DMS 273 treated with DMSO at 0.1 percent for 48 hours (cell line): ENCODE measurements at places on chromosomes 1 and 21.

GRCh38 chr1:109754738-109755137, 9.0 kb downstream of the EPS8L3 start:
- DNase-seq, result no peak

DNA sequence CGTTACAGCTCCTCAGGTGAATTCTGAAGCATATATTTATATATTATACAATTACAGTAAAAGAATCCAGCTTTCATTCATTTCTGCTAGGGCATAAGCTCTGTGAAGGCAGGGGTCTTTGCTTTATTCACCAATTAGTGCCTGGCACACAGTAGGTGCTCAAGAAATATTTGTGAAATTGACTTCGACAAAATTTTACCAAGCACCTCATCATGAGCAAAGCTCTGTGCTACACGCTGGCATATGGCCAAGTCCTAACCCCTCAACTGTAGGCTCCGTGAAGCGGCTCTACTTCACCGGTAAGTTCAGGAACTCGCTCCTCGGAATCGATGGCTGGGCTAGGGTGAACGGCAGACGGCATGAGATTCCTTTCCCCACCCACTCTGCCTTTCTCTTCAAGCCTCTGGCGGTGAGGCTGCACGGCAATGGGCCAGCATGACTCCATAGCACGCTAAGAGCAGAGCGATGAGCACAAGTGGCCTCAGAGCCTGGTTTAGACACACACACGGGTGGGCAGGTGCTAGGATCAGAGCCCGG, 8.7 kb downstream of the C1orf174 start:
- no peak for DNase-seq

DNA sequence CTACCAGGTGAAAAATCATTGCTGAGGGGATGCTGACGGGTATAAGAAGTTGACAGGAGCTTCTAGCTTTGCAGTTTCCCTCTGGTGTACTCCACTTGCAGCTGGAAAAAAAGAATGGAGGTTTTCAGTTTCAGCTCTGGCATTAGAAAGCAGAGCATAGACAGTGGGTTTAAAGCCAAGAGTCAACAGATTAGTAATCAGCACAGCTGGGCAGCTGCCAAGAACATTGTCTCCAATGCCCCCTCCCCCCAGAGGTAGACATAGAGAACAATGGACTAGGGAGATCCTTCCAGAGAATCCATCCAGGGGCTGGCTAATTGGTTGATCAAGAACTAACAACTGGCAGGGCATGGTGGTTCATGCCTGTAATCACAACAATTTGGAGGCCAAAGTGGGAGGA, 10.1 kb upstream of the ZBTB8B start:
- DNase-seq, result no peak

GRCh38 chr1:221874285-221875003, 132.6 kb upstream of the DUSP10 start:
- no peak for DNase-seq

- no peak for DNase-seq
Observed at GRCh38 chr1:4307468-4307845, 347.0 kb upstream of the AJAP1 start.

DNA sequence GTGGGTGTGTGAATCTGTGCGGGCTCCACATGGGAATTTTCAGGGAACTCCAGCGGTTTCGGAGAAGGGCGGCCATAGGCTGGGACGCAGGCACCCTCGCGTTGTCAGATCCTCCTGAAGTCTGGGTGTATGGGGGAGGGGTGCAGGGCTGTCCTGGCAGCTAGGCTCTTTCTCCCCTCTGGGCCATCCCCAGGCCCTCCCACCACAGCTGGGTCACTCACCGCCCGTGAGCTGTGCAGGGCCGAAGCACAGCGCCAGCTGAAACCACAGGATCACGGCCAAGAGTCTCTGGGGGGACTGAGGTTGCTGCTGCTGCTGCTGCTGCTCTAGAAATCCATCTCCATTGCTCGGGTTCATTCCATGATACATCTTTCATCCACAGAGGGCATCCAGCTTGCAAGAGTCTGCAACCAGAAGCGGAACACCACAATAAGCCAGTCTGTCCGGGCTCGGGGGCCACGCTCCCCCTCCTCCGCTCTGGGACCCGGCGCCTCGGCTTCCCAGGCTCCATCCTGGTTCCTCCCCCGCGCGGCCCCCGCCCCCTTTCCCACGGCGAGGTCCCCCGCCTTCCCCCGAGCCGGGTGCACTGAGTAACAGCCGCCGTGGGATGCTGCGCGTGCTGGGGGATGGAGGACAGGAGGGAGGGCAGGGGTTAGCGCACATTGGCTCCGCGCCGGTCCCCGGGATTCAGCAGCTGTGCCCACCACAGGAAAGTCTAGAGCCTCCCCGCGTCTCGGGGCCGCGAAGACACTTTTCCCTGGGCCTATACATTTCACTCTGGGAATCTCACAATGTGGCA, 720 bp downstream of the SUSD4 start:
- DNase-seq, result peak; percentile 29

GRCh38 chr1:29686012-29686930, 449.9 kb downstream of the PTPRU start:
- no peak for DNase-seq

DNA sequence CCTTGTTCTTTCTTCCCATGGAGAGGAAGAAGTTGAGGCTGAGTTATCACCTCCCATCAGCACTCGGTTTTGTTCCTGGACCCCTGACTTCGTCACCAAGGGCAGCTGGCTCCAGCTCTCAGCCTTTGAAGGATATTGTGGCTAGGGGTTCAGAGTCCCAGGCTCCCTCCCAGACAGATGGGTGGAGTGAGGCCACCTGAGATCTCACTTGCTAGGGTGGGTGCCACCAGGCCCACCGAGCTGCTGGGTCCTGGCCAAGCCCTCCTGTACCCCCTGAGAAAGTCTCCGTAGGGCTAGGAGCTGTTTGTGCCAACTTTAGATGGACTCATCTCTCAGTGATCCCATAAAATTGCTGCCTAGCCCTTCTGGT, 6.9 kb downstream of the MX2 start:
- DNase-seq, result no peak

DNA sequence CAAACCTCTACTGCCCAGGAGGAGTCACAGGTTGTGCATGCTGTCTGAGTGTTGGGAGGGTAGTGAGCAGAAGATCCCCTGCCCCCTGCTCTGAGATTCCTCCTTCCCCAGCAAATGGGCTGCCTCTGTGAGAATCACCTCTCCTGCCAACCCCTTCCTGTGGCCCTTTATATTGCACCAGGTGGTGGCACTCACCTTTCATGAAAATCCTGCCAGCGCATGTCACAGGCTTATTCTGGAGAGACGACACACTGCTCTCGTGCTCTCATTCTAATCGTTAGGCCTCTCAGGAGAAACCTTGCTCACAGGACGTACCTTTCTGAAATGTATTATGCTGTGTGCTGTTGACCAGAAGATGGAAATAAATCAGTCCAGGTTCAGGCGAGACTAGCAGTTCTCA, 113.7 kb downstream of the RGL1 start:
- DNase-seq, result no peak

DNA sequence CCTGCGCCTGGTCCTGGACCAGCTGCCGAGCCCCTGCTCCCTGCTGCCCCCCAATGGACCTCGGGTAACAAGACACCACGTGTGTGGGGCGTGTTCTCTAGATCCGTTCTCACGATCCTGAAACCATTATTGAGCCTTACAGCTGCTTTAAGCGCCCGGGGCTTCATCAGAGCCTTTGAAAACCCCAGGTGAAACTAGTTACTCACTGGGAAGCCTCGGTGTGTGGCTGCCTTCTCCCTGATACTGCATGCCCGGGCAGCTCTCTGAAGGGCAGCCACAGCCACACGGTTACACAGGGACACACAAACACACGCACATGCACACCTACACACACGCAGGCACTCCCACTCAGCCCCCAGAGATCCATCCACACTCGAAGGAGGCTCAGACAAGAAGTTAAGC, 5.3 kb downstream of the HES2 start:
- DNase-seq, result no peak

DNA sequence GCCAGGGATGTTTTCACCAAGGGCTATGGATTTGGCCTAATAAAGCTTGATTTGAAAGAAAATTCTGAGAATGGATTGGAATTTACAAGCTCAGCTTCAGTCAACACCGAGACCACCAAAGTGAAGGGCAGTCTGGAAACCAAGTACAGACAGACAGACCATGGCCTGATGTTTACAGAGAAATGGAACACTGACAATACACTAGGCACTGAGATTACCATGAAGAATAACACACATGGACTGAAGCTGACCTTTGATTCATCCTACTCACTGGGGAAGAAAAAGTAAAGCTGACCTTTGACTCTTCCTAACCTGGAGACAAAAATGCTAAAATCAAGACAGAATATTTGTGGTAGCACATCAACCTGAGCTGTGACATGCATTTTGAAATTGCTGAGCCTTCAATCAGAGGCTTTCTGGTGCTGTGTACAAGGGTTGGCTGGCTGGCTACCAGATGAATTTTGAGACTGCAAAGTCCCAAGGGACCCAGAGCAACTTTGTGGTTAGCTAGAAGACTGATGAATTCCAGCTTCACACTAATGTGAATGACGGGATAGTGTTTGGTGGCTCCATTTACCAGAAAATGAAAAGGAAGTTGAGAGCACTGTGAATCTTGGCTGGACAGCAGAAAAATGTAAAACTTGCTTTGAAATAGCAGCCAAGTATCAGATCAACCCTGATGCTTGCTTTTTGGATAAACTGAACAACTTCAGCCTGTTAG, 190.4 kb upstream of the KCTD3 start:
- no peak for DNase-seq

DNA sequence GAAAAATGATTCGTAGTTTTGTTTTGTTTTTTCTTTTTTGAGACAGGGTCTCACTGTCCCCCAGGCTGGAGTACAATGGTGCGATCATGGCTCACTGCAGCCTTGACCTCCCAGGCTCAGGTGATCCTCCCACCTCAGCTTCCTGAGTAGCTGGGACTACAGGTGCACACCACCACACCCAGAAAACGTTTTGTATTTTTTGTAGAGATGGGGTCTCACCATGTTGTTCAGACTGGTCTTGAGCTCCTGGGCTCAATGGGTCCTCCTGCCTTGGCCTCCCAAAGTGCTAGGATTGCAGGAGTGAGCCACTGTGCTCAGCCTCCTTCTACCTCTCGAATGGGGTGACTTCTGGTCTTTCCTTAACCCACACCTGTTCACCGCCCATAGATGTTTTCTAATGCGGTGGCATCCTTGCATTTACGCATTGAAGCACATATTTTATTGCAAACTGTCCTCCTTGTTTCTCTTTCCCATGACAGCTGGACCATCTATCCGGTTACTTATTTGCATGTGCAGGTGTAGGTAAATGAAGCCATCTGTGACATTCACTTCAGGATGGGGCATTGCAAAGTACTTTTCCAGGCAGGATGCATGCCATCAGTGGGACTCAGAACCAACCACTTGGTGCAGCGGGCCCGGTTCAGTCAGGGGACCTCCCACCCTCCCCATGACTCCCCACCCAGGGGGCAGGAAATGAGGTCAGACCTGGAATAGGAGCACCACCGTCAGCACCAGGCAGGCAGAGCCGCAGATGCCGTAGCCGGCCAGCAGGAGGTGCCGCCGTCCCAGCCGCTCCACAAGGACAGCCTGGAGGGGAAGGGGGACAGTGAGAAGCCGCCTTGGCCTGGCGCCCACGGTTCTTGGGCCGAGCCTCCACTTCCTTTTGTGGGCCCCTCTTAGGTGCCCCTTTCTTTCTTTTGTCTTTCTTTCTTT, 16.5 kb downstream of the SLC2A7 start:
- DNase-seq, result no peak

GRCh38 chr21:39103689-39104088, 79.6 kb downstream of the PSMG1 start:
- no peak for DNase-seq

- no peak for DNase-seq
Observed at GRCh38 chr1:152907686-152908601, at the start of gene IVL. Gene IVL, plus strand, starts transcription at chr1:152908546. Its CDS starts 1,252 bp downstream, at chr1:152909798.

- DNase-seq, result no peak
Observed at GRCh38 chr1:65407877-65408276, 12.6 kb upstream of the LEPR start.

GRCh38 chr1:36115200-36115669, 9.8 kb downstream of the COL8A2 start:
- DNase-seq, result peak; percentile 37

- no peak for DNase-seq
Observed at GRCh38 chr1:6025269-6026094, 20.2 kb upstream of the KCNAB2 start.

- peak; percentile 11 for DNase-seq
Observed at GRCh38 chr1:185608177-185608576, 126.0 kb upstream of the HMCN1 start.

DNA sequence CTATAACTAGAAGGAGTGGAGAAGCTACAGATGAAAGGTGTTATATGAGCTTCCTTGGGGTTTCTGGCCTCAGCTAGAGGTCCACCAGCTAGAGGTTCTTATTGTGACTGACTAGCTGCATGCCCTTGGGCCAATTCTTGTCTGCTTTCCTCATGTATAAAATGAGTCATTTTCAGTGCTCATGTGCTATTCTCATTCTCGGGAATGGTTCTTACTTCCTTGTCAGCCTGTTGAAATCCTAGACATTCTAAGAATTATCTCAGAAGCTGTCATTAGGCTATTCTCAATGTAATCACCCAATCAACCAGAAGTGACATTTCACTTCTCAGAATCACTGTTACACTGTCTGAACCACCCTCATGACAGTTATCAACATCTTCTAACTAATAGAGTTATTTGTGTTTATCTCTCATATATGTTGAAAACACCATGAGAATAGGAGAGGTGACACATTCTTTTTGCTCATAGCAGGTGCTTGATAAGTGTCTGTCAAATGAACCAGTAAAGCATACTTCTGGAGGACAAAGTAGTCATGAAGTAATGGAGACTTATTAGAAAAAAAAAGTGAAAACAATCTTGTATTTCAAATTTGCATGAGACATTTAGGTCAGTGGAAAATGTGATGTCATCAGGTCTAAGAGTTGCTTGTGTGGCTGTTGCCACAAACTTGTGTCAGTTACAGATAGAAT, 122.8 kb upstream of the IVNS1ABP start:
- DNase-seq, result no peak

DNA sequence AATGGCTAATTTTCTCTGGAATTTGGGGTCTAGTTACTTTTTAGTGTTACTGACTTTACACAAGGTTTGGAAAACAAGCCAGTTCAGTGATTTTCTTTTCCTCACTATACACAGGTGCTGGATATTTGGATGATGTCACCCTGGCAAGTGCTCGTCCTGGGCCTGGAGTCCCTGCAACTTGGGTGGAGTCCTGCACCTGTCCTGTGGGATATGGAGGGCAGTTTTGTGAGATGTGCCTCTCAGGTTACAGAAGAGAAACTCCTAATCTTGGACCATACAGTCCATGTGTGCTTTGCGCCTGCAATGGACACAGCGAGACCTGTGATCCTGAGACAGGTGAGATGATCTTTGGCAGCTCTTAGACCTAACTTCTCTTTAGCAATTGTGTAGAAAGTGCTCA, 64.5 kb upstream of the LAMC2 start:
- no peak for DNase-seq

GRCh38 chr1:8455700-8456307, 137.9 kb downstream of the SLC45A1 start:
- no peak for DNase-seq

- peak; percentile 59 for DNase-seq
Observed at GRCh38 chr1:110106013-110106941, 6.0 kb upstream of the UBL4B start.

DNA sequence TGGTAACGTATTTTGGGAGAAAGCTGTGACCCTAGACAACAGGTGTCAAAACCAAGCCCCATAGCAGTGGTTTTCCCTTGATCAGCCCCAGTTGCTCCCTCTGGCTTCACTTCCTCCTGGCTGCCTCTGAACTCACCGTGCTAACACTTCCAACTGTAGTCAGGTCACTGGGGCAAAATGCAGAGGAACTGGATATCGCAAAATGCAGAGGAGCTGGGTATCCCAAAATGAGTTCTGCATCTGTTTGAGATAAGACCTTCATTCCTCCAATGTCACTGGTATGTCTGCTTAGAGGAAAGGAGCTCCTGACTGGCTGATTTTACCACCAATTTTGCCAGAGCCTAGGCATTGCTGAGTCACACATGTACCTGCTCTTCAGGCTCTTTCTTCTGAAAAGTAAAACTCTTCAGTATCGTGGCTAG, 19.6 kb upstream of the TACSTD2 start:
- DNase-seq, result no peak
